ENCODE measurements at places on chromosomes 2 and 18.

DNA sequence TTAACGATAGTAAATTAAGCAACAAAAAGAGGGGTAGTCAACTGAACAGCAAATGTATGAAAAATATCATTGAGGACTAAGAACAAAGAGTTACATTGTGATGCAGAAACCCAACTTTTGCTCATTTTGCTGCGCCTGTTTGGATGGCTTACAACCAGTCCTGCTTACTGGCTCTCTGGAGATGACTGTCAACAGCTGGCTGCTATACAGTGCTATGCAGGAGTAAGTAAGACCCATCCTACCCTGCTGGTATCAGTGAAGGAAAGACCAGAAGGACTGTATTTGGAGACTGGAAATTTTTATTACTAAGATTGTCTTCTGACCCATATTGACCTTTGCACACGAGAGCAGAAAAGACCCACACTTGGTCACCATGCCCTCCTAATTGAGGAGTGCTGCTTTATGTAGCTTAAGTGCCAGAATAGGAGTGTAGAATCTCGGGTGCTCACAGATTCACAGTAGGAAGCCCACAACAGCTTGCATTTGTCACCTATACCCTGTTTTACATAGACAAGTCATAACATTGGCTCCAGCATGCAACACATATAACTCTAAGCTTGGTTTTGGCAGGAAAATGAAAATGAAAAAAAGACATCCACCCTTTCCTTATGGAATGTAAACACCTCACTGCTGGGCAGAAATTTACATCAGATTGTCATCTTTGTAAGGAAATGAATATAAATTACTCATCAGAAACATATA, 1915.0 kb upstream of the CELF4 start:
- DNase-seq: no peak

- no peak for DNase-seq
Measured at GRCh38 chr2:12099374-12099773, 352.9 kb downstream of the LPIN1 start.

DNA sequence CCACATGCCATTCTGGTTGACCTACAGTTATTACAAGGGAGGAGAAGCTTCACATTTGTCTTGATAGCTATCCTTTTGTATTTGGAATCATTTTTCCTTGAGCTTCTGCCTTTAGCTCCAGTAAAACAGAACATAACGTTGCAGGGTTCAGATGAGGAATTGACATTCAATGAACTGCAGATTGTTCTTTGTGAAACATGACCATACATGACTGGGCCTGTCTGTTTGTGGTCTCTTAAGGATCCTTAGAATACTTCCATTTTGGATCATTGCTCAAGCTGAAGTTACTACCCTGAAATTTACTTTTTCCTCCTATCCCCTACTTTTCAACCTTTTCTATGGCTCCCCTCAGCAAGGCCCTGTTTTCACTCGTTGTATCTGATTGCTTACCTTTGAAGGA, 1281.7 kb upstream of the CELF4 start:
- no peak for DNase-seq

DNA sequence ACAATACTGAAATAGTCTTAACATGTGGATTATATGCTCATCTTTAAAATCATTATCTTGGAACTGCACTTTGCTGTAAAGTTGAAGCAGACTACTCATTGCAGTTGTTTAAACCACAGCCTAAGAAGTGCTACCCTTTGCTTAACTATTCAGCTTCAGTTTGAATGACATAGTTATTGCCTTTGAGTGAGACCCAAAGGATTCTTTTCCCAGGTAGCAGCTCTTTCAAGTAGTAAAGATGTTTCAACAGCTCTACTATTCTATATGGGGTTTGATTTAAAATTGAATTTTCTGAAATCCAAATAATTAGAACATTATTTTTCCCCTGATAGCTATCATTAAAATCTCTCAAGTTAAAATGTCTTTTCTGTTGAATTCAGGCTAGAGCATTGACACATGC, 1.1 kb downstream of the SCG2 start:
- DNase-seq: no peak

DNA sequence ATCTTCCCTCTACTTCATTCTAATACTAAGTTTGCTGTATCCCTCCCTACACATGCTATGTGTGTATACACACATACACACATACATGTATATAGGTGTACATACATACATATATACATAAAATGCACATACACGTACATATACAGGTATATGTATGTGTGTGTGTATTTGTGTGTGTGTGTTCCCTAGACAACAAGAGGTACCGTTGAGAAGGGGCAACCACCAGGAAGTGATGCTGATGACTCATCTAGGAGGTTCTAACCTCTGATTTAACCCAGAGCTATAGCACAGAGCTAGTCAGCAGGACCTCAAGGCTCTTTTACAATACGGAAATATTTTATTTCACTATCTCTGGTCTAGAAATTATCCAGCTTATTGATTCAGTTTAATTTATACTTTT, 139.2 kb downstream of the LAMA3 start:
- DNase-seq: no peak

GRCh38 chr2:3617198-3617890, 22.4 kb downstream of the COLEC11 start:
- no peak for DNase-seq

DNA sequence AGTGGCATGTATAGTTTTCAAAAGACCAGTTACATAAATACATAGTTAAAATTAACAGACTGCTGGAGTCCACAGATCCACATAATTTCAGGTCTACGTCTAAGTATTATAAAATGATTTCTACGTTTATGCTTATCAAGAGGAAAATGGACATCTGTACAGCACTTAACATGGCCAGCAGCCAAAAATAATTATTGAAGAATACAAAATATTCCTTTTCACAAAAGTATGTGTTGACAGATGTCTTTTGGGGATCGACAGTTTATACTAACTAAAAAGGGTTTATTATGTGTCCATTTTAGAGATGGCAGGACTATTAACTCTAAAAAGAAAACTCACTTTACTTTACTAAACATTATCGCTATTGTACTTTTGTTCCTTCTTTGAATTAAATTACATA, 112.9 kb upstream of the RNU4ATAC start:
- DNase-seq: no peak

- no peak for DNase-seq
Measured at GRCh38 chr2:228673876-228674554, 492.5 kb upstream of the SPHKAP start.

- no peak for DNase-seq
Measured at GRCh38 chr18:2411381-2411960, 159.8 kb downstream of the METTL4 start.

- no peak for DNase-seq
Measured at GRCh38 chr18:9517869-9518268, 42.6 kb downstream of the RALBP1 start.

- no peak for DNase-seq
Measured at GRCh38 chr2:204201507-204201906, 264.9 kb downstream of the ICOS start.
